Omental fat pad (tissue), 4 donors: ENCODE measurements at places on chromosomes 2 and 18. TPM values are rescaled to one million over a fixed set of nuclear protein-coding genes. Genes with fewer than 3 reads are reported as not detected.

DNA sequence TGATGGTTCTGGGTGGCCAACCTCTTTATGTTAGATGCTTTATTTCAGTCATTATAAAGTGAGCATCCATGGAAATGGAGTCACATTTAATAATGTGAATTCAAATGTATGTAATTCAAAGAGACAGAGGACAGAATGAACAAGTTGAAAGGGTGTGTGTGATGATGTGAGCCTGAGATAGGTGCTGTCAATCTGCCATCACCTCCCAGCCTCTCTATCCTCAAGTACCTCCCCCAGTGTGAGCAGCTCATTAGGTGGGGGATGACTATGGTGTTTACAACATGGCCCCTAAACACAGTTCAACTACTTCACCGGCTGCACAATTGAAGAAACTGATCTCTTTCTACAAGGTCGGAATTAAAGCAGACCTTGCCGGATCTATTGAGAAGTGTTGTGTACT is 74.7 kb upstream of the IGFBP5 start:
- DNase-seq, result no peak

Gene VIT
- total RNA-seq, result 36.4 TPM

GRCh38 chr2:151852260-151853069 is 24.2 kb upstream of the ARL5A start:
- no peak for DNase-seq

Gene DOK6
- total RNA-seq, result 0.19 TPM

DNA sequence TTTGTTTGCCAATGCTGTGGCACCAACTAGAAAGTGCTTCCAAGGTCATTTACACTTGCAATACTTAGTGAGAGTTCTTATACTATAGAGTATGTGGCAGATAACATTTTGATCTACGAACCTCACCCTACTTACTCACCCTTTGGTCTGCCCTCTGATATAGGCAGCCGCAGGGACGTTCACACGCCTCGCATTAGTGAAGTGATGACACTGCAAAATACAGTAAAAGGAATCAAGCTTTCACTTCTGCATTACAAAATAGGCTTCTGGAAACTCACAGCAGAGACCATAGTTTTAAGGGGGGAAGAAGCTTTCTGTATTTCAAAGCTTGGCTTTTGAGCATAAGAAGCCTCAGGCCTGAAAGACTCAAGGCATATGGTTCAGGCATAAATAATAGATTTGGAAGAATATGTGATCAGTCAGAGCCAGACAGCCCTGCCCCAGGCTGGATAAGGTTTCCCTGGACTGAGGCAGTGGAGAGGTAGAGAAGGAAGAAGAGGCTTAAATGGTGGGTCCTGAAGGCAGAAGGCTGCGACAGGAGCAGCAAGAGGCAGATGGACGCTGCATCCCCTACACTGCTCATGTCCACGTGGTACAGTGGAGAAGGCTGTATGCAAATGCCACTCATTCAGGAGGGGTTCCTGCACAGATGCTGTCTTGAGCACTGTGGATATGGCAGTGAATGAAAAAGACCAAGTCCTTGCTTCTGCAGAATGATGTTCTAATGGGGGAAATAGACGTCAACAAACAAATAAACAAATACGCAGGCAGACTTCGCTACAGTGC is 63.1 kb downstream of the FECH start:
- DNase-seq, result no peak

Gene TRIM54
- not detected for total RNA-seq

DNA sequence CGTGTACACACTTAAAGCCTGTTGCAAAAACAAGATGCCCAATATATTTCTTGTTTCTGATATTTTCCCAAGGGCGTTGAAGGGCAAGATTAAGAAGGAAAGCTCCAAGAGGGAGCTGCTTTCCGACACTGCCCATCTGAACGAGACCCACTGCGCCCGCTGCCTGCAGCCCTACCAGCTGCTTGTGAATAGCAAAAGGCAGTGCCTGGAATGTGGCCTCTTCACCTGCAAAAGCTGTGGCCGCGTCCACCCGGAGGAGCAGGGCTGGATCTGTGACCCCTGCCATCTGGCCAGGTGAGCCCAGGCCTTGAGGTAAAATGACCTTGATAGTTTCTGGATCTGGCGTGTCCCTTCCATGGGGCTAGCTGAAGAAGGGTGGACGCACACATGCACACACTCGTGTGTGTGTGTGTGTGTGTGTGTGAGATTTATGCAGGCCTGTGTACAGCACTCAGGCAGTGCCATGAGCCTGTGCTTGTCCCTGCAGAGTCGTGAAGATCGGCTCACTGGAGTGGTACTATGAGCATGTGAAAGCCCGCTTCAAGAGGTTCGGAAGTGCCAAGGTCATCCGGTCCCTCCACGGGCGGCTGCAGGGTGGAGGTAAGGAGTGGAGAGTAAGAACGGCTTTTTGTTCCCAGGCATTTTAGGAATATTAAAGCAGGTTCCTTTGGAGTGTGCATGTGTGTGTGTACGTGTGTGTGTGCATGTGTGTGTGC is 23.6 kb downstream of the MLPH start:
- DNase-seq, result no peak
